DMS79 (cell line): ENCODE measurements at places on chromosomes 12 and 14.
A peak's percentile ranks its signal among the peaks of the same experiment; 100 is the strongest.

- DNase-seq = no peak
Observed at GRCh38 chr14:37318938-37319337, 121.2 kb downstream of the MIPOL1 start.

DNA sequence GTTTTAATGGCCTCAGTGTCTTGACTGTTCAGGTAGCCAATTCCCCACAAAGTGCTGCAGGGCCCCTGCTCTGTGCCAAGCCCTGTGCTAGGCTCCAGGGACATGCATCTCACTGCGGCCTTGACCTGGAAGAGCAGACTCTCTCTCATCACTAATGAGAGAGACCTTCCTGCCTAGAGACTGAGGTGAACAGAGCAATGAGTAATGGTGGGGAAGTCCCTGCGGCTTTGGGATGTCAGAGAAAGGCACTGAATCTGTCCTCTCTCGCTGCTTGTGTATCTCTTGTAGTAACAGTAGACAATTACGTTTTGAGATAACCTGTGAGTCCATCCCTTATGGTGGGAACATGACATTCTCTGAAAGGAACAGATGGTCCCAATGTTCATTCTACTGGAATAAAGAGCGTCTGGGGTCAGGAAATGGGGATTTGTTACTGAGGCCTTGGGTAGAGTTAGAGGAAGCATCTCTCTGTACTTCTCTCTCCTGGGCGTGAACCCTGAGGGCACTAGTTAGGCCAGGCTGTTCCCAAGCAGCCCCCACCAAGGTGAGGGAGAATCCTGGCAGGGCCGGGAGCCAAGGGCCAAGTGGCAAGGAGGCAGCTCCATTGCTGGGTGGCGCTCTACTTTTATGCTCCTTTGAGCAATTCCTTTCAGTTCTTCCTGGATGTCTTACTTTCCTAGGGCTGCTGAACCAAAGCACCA lies 13.5 kb downstream of the NFATC4 start:
- DNase-seq = no peak

GRCh38 chr14:92625213-92625612 lies 111.6 kb downstream of the RIN3 start:
- DNase-seq = no peak

- DNase-seq = no peak
Observed at GRCh38 chr12:27560126-27560525, 36.1 kb downstream of the PPFIBP1 start.

DNA sequence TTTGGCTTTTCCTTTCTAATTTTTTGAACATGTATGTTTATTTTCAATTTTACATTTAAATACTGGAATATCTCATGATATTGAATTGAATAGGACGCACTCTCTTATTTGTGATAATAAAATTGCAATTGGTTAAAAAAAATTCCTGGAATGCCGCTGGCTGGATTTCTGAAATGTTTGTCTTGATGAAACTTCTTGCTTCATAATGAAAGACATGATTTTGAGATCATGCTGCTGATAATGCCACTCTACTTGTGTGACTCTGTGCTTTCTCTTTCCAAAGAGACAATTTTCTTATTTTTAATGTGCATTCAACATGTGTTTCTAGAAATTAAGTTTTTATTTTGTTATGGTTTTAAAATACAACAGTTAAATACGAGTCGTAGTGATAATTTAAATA lies 465.7 kb upstream of the FAR2 start:
- DNase-seq = no peak

DNA sequence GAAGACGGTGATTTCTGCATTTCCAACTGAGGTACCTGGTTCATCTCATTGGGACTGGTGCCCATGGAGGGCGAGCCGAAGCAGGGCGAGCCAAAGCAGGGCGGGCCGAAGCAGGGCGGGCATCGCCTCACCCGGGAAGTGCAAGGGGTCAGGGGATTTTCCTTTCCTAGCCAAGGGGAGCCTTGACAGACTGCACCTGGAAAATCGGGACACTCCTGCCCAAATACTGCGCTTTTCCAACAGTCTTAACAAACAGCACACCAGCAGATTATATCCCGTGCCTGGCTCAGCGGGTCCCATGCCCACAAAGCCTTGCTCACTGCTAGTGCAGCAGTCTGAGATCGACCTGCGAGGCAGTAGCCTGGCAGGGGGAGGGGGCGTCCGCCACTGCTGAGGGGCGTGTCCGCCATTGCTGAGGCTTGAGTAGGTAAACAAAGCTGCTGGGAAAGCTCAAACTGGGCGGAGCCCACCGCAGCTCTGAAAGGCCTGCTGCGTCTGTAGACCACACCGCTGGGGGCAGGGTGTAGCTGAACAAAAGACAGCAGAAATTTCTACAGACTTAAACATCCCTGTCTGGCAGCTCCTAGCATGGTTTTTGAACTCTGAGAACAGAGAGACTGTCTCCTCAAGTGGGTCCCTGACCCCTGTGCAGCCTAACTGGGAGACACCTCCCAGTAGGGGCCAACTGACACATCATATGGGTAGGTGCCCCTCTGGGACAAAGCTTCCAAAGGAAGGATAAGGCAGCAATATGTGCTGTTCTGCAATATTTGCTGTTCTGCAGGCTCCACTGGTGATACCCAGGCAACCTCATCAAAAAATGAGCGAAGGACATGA lies 77.2 kb downstream of the BAZ1A start:
- DNase-seq = no peak

GRCh38 chr12:80761838-80762237 lies 45.1 kb downstream of the MYF5 start:
- DNase-seq = no peak

DNA sequence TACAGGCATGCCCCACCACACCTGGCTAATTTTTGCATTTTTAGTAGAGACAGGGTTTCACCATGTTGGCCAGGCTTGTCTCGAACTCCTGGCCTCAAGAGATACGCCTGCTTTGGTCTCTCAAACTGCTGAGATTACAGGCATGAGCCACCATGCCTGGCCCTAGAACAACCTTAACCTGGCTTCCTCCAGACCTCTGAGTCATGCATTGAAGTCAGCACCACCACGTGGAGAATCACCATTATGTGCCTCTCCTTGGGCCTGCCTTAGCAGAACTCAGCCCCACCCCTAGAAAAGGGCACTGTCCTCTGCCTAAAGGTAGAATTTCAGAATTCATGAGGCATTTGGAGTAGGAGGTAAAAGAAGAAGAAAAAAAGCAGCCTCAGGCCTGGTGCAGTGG lies 49.0 kb downstream of the LIMA1 start:
- DNase-seq = no peak

- no peak for DNase-seq
Observed at GRCh38 chr14:76996563-76997146, 31.9 kb downstream of the IRF2BPL start.

- no peak for DNase-seq
Observed at GRCh38 chr14:92503756-92504491, 9.7 kb upstream of the RIN3 start.

DNA sequence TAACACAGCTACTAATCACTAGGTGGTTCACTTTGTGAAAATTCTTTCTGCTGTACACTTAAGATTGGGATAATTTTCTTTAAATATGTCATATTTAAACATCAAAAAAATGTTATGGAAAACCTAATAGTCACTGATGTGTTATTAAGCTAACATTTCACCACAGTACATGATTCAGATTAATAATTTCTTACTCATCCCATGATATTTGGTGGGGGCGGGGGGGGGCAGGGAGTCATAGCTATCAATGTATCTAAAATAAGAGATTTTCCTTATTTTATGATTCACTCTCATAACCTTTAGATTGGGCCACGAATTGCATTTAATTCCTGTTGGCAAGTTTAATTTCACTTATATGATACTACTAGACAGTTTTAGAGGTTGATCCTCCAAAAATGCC lies 88.8 kb downstream of the KCNH5 start:
- DNase-seq = no peak

DNA sequence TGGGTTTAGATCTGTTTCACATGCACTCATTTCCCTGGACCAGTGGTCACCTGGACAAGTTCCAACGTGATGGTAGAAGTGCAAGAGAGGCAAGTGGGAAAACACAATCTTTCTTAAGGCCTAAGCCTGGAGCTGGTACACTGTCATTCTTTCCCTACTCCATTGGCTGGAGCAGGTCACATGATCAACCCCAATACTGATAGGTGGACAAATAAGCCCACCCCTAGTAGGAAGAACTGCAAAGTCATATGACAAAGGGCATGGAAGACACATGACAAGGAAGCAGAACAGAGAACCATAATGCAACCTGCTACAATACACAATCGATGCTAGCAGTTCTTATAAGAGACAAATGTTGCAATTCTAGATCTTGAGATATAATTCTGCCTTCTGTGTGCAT lies 66.3 kb downstream of the SRRM4 start:
- DNase-seq = no peak

DNA sequence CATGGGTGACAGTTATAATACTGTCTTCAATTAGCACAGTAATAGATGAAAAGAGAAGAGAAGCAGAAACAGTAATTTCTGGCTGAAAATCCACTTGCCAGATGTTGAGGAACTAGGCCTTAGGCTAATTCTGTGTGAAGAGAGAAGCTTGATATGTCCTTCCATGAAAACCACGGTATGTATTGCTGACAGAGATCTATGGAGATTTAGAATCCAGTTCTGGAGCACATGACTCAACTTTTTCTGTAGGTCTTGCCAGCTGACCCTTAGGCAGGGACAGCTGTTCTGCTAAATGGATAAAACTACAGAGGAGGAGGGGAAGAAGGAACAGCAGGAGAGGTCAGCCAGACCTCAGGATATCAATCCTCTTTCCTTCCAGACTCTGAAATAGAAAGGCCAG lies 211.5 kb downstream of the PRKD1 start:
- DNase-seq = no peak

DNA sequence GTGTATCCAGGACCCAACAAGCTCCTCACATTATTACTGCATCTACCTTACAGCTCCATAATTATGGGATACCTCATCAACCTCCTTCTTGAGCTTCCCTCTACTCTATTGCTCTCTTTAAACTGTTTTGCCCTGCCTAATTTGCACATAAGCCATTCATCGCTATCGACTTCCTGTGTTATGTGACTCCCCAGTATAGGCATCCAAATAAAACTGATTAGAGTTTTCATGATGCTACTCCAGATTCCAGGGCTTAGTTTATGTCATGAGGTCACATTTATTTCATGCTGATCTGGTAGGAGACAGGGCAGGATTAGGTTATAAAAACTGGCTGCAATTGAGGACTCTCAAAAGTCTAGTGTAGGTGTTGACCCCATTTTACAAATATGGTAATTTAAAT lies 569.9 kb upstream of the MGAT4C start:
- DNase-seq = no peak

- DNase-seq = no peak
Observed at GRCh38 chr14:33370426-33370825, 431.7 kb downstream of the NPAS3 start.

DNA sequence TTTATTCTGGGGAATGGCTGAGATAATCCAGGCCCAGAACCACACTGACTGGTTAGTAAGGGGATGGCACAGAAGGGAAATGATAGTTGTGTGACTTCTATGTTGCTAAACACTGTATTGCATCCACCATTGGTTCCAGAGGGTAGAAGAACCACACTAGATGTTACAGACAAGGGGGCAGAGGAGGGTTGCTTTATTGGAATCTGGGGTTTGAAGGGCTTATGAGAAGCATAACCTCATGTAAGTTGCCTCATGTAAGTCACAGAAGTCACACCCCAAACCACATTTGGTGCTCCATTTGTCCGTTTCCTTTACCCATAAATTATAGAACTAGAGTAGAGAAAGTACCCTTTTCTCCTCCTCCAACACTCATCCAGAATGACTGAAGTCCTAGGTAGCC lies 5.5 kb upstream of the PSMA6 start:
- no peak for DNase-seq

DNA sequence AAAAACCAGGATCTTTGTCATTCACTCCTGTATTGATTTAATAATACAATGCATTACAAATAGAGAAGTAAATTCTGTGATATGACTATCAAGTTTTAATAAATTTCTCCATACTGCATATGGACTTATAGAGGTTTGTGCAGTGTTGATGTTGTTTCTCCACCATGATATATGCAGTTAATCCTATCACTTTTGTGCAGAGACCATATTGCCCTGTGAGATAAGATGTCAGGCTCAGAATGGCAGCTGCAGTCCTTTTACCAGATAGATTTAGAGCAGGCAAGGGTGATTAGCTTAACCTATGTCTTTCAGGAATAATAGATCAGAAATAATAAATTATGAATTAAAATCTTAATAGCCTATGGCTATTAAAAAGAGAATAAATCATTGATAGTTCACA lies 38.6 kb upstream of the KCNJ8 start:
- DNase-seq = no peak

GRCh38 chr14:21300892-21301291 lies 21.0 kb downstream of the RPGRIP1 start:
- peak; percentile 5 for DNase-seq

GRCh38 chr12:107774349-107775029 lies at the start of gene ASCL4:
Gene ASCL4, plus strand, starts transcription at chr12:107774704. Its CDS starts 515 bp downstream, at chr12:107775219.
- peak; percentile 95 for DNase-seq
